ENCODE measurements at places on chromosomes 3 and 15. TPM values are rescaled to one million over a fixed set of nuclear protein-coding genes. Genes with fewer than 3 reads are reported as not detected.

- DNase-seq = no peak
Measured at GRCh38 chr3:151599103-151599672, 134.5 kb upstream of the AADACL2 start.

ZNF860 gene
- 0.10 TPM for total RNA-seq

TM4SF1 gene
- not detected for total RNA-seq

FSTL1 gene
- total RNA-seq = 1.9 TPM

DNA sequence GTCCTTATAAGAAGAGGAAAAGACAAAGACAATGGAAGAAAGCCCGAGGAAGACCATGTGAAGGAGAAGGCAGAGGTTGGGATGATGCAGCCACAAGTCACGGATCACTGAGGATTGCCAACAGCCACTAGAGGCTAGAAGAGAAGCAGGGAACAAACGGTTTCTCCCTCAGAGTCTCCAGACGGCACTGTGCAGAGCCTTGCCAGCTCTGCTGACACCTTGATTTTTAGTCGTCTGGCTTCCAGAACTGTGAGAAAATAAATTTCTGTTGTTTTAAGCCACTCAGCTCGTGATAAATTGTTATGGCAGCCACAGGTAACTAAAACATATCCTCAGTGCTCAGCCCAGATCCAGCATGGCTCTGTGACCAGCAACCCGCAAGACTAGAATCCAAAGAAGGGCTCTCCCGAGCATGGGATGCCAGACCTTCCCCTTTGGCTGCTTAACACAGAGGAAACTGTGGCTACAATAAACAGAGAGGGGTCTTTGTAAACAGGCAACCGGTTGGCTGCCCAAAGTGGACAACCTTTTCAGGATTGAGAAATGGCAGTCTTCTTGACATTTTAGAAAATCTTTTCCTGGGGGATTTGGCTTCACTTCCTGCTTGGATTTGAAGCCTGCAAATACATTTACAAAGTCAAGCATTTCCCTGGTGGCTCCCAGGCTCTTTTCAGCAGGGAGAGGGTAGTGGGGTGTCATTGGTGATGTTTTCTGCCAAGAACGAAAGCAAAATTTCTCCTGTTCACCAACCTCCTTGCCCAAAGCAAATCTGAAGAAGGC is 88.7 kb upstream of the ADPGK start:
- DNase-seq = no peak

- DNase-seq = no peak
Measured at GRCh38 chr3:129560911-129561594, 18.1 kb downstream of the H1-8 start.

- no peak for DNase-seq
Measured at GRCh38 chr3:13886593-13887129, 6.8 kb upstream of the WNT7A start.

HMCES gene
- 42.8 TPM for total RNA-seq

GRCh38 chr3:121750087-121750415 is 510 bp upstream of the GOLGB1 start:
- no peak for DNase-seq

DNA sequence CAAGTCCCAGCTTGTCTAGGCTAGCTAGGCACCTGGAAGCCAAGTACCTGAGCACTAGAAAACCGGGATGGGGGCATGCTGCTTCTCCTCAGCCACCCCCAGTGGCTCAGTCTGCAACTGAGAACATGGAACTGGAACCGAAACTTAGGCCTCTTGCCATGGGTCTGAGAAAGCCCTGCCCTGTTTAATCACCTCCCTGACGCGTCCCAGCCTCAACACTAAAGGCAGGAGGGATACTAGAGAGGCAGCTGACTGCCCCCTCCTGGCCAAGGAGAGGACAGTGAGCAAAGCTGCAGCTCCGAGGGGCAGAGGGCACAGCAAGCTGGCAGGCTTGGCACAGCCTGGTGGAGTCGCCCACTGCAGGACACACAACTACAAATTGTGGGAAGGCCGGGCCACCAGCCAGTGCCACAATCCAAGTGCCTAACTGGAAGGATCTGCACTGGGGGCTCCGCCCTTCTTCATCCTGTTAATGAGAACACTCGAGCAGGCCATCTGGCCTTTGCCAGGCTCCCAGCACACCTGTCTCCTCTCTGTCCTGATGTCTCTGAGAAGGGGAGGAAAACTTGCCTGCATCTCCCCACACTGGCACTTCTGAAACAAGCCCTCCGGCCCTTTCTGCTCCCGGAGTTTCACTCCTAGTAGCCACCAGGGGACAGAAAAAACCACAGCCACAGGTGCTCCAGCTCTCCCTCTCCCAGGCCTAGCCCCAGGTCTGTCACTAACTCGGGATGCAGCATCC is 53.7 kb downstream of the BDH1 start:
- no peak for DNase-seq

Data from natural killer cell (primary cell).